MV-4-11 (cell line): ENCODE measurements at places on chromosomes 2 and 18.

DNA sequence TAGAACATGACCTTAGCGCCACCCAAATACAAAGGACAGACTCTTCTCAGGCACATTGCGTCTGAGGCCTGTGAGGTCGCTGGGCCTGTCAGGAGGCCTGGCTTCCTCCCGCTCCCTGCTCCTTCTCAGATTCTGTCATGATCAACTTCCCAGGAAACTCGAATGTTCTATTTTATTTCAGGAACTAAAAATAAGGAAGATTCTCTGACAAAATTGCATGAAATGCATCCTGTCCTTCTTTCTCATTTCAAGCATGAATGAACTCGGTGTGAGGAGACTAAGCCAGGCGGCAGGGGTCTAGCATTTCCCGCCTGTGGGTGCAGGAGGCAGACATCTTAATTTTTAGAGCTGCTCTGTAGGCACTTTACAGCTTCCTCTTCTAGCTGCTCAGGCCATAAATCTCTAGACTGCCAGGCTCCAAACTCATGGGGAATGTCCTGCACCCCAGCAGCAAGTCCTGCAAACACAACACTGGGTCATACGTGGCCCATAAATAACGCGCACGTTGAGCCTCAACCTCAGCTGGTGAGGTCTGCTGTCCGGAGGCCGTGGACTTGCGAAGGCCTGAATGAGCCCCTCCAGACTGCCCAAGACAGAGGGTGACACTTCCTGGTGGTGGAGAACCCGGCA is 109.7 kb upstream of the ZNF236 start:
- peak; percentile 49 for DNase-seq

- DNase-seq, result no peak
These were observed 8.7 kb upstream of the WIPF1 start for GRCh38 chr2:174606336-174606735.

GRCh38 chr2:60416221-60417008 is 137.0 kb downstream of the BCL11A start:
- DNase-seq, result peak; percentile 63

- DNase-seq, result no peak
These were observed 81.7 kb upstream of the TAF1B start for GRCh38 chr2:9761577-9761976.

DNA sequence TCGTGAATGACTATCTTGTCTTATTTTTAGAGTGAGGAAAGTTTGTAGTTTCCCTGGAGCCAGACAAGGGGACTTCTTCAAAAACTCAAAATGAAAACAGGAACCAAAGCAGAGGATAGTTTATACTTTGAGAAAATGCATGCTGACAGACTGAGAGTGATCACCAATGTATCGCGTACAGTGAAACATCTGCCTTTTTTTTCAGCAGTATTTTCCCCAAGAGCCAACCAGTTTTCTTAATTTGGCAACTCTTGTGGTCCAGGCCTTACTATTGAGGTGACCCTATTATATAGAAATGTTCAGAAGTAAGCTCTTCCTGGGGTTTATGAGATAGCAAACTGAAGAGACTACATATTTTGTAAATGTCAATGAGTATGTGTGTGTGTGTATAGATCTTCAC is 153.7 kb upstream of the VRK2 start:
- peak; percentile 32 for DNase-seq

GRCh38 chr2:135093193-135093592 is 41.1 kb downstream of the RAB3GAP1 start:
- no peak for DNase-seq

- DNase-seq, result no peak
These were observed 45.6 kb downstream of the LCLAT1 start for GRCh38 chr2:30492619-30493018.

GRCh38 chr18:40875101-40875615 is 1079.9 kb upstream of the PIK3C3 start:
- DNase-seq, result no peak

GRCh38 chr18:63152096-63152495 is 167.5 kb downstream of the BCL2 start:
- DNase-seq, result no peak

DNA sequence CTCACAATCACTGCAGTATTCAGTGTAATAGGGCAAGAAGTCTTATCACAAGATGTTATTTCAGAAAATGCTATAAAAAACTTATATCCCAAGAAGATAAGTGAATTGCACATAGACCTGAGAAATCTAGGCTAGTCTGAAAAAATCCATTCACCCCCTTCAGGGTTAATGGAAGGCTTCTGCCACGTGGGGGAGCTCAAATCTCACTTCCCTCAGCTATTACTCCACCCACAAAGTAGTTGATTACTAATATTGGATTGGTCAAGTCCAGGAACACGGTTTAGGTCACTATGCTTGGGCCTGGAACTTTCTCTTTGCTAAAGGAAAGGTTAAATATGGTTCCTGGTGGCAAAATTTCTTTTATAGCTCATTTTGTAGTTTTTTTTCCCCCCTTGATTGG is 51.2 kb upstream of the ADAM23 start:
- DNase-seq, result peak; percentile 58

- DNase-seq, result no peak
These were observed 12.1 kb downstream of the TFPI start for GRCh38 chr2:187542123-187542522.

DNA sequence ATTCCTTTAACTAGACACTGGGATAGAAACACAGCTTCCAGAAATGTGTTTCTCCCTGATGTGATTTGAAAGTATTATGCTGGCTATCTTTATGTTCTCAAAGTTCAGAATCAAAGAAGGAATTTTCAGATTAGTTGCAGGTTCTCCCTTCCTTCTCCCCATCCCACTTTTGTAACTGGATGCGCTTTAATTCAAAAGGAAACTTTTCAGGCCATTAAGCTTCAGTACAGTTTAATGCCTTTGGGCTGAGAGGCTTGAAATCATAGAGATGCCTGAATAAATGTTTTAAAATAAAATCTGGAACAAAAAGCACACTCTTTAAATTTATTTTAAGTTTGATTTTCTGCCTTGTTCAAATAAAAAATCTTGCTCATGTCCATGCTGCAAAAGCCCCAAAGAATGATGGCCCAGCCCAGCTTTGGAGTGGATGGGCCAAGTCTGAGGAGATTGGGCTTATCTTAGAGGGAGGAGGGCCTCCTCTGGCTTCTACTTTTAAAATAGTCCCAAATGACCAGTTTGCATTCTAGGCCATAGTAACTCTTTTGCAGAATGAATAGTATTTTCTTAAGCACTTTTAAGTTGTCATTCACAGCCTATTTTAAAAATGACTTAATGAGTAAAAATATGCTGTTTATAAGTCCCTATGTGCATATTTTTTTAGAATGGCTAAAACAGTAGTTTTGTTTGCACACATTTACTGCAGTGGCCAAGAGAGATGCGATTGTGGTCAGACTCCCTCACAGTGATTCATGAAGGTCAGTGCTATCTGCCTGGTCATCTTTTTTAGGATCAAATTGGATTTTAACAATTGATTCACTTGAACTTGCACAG is 129.2 kb downstream of the MTX2 start:
- DNase-seq, result no peak

- peak; percentile 86 for DNase-seq
These were observed 14.3 kb downstream of the IMPA2 start for GRCh38 chr18:11995445-11996189.

GRCh38 chr2:169071455-169071854 is 2.1 kb downstream of the DHRS9 start:
- DNase-seq, result no peak

GRCh38 chr2:109260886-109261700 is 132.1 kb downstream of the SH3RF3 start:
- peak; percentile 32 for DNase-seq

- peak; percentile 40 for DNase-seq
These were observed 55.4 kb upstream of the UPP2 start for GRCh38 chr2:158046121-158046880.

GRCh38 chr2:190446193-190446592 is 38.0 kb downstream of the MFSD6 start:
- no peak for DNase-seq

DNA sequence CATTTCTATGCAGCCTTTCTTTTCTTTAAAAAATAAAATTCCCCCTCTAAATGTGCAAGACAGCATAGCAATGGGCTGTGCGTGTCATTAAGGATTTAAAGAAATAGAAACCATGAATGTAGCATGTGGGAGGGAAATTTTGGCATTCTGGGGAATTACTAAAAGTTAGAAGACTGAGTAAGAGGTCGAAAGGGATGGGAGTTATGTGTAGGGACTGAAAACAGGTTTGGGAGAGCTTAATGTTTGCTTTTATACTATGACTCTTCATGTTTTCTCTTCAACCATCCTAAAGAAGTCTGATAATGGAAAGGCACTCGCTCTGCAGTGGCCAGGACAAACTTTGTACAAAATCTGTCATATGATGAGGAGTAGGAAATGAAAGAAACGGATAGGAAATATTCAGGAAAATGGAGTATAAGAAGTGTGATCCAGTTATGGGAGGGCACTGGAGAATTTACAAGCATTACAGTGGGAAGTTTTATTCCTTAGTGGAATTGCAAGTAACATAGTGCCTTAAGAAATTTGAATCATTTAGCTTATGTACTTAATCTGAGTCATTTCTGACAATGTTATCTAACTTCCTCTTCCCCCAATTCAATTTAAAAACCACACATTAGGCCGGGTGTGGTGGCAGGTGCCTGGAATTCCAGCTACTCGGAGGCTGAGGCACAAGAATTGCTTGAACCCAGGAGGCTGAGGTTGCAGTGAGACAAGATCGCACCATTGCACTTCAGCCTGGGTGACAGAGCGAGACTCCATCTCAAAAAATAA is 20.6 kb downstream of the TMEM87B start:
- no peak for DNase-seq

- peak; percentile 67 for DNase-seq
These were observed 127.5 kb upstream of the SLC1A4 start for GRCh38 chr2:64861452-64862397.

DNA sequence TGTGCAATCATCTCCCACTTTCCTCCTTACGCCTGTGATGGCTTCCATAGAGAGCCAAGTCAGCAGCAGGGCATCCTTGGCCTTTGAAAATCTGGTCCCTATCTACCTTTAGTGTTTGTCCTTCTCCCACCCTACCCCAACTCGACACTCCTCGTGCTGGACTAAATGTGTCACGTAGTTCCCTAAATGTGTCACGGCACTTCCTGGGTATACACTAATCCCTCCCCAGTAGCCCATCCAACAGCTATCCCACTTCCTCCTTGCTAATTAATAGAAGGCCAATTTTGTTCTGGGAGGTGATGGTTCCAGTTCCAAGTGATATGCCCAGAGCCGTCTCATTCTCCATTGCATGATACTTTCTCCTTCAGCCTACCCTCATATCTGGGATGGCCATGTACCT is 36.5 kb upstream of the ZFP36L2 start:
- peak; percentile 73 for DNase-seq

DNA sequence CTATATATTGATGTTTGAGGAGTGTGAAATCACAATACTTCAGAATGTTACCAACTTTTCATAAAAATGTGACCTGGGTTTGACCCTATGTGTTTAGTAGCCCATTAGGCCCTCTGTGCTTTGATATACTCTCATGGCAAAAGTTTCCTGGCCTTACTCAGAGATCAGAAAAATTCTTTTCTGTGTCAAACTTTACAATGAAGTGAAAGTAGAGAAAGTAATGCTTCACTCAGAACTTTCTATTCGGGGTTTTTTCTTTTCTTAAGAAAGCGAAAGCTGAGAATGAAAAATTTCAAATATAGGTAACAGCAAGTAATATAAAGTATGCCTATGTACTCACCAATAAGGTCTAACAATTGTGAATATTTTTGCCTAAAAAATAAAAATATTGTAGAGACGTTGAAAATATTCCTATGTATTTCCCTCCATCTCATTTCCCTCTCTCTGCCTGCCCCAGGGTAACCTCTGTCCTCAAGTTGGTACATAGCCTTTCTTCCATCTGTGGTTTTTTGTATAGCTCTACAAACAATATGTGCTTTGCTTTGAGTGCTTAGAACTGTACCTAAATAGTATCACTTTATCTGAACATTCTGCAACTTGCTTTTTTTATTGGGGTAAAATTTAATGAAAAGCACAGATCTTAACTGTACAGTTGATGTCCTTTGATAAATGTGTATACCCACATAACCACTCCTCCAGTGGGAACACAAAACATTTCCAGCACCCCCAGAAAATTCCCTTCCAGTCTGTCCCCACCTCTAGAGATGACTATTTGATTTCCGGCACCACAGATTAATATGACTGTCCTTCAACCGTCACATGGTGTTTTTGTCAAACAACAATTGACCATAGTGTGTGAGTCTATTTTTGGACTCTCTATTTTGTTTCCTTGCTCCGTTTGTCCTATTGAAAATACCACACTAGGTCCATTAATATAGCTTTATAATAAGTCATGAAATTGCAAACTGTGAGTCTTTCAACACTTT is 10.3 kb upstream of the ACKR3 start:
- no peak for DNase-seq

DNA sequence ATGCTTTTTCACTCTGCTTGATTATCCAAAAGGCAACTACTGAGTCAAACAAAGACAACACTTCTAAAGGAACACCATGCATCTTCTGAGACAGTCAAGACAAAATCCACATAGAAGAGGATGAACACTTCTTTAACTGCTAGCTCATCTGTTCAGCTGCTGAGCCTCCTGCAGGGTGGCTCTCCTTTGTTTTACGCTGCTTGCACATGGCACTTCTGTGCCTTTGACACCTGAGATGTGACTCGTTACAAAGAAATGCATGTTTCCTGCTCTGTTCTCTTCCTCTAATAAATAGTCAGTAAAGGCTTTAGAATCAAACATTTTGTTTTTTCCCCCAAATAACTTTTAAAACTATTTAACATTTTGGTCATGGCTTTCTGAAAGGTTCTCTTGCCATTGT is 1129.4 kb downstream of the TDRD15 start:
- no peak for DNase-seq

GRCh38 chr2:21683838-21684237 is 560.1 kb downstream of the TDRD15 start:
- no peak for DNase-seq

- no peak for DNase-seq
These were observed 69.5 kb upstream of the TMEM18 start for GRCh38 chr2:746697-747096.

DNA sequence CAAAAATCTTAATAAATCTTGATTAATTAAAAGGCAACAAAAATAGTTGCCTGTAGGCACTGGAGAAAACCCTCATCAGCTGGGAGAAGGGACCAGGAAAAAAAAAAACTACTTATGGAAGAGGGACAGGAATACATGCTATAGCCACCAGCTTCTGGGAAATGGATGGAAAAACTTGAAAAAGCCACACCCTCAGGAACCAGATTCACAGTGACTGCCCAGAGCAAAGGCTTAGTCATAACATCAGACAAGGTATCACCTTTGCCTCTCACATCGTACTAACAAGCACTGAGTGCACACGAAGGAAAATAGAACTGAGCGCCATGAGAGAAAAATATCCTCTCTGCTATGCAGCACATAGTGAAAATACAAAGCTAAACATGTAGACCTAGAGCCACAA is 116.9 kb upstream of the GYPC start:
- DNase-seq, result no peak

- DNase-seq, result no peak
These were observed 346.7 kb downstream of the RAD51AP2 start for GRCh38 chr2:17171446-17172049.

GRCh38 chr2:64697297-64698176 is 43.8 kb upstream of the SERTAD2 start:
- no peak for DNase-seq

GRCh38 chr2:61640406-61640805 is 102.2 kb upstream of the XPO1 start:
- DNase-seq, result no peak

GRCh38 chr18:13657974-13658373 is 68.4 kb downstream of the FAM210A start:
- DNase-seq, result no peak

GRCh38 chr2:191786694-191787093 is 60.2 kb downstream of the CAVIN2 start:
- DNase-seq, result peak; percentile 9
